NCI-H1048 (cell line): ENCODE measurements at places on chromosomes 6 and 20.

DNA sequence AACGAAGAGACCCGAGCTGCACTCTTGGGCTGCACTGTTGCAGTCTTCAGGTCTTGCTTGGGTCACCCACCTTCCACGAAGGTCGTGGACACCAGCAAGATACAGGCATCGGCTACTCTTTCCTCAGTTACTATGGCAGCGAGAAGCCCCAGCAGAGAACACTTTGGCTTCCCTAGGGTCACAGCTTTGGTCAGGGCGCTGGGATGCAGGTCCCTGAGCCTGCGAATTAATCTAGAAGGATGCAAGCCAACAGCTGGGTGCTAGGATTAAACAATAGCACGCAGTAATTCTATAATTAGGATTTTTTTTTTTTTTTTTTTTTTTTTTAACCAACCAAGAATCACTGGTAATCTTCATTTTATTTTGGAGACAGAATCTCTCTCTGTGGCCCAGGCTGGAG, 2.1 kb downstream of the KHDC3L start:
- no peak for DNase-seq

DNA sequence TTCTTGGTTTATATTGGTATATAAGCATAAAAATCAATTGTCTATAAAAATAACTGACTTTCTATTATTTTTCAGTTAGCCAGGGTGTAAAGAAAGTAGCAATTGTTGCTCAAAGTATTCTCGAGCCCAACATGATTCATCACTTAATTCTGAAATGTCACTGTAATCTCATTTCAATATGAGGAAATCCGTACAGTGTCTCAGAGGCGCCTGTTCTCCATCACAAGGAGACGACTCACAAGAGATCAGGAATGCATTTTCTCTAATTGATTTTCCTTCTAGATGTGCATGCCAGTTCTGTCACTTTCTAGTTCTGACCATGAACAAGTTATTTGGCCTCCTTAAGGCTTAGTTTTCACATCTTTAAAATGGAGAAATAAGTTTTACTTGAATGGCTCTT, 753.1 kb downstream of the MAFB start:
- DNase-seq, result no peak

- no peak for DNase-seq
Measured at GRCh38 chr6:126198631-126199030, 141.3 kb upstream of the CENPW start.

GRCh38 chr20:43102394-43102793, 87.3 kb downstream of the PTPRT start:
- no peak for DNase-seq

- DNase-seq, result no peak
Measured at GRCh38 chr6:101150226-101150625, 243.3 kb upstream of the GRIK2 start.

DNA sequence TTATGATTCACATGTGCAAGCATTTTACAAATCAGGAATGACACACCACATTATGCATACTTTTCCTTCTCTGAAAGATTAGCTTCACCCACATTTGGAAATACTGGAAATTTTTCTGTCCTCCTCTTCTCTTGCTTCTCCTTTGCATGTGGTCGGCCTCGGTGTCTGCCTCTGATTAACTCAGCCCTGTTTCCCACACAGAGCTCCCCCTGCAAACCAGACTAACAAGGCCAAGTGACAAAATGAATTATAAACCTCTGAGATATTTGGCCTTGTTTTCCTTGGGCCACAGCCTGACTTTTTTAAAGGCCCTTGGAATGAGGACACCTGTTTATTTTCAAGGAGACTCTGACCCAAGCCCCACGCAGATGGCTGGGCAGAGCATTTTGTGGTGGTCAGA, 9.0 kb upstream of the CCN6 start:
- no peak for DNase-seq
